Testis (tissue), 5 donors: ENCODE measurements at places on chromosomes 16 and 17.

- DNase-seq: no peak
Observed at GRCh38 chr16:75481475-75481874, 13.8 kb downstream of the CHST6 start.

- DNase-seq: no peak
Observed at GRCh38 chr16:85194307-85195270, 82.3 kb upstream of the CIBAR2 start.

DNA sequence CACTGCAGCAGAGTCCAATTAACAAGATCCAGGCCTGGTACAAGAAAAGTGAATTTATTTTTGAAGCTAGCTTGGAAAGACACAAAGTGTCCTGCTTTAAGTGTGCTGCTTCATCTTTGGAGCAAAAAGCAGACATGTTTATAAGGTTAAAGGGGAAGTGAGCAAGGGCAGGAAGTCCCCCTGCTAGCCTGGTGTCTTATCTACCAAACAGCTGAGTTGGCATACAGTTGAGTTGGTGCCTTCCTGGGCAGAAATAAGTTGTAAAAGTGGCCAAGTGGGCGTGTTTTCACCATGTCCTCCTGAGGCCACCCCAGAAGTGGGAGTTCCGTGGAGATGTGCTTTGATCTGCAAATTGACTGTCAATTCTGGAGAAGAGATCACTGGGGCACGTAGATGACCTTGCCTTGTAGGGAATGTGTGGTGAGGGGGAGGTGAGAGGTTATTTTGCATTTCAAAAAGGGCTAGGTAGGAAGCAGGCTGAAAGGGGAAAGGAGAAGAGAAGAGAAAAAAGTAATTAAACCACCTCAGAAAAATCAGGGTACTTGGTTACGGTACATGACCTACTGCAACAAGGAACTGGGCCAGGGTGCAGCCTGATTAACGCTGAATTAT, 38.3 kb upstream of the HSBP1 start:
- no peak for DNase-seq

GRCh38 chr17:56597495-56597990, 4.0 kb downstream of the NOG start:
- DNase-seq: no peak

GRCh38 chr16:70429888-70430666, 8.8 kb downstream of the ST3GAL2 start:
- DNase-seq: no peak

DNA sequence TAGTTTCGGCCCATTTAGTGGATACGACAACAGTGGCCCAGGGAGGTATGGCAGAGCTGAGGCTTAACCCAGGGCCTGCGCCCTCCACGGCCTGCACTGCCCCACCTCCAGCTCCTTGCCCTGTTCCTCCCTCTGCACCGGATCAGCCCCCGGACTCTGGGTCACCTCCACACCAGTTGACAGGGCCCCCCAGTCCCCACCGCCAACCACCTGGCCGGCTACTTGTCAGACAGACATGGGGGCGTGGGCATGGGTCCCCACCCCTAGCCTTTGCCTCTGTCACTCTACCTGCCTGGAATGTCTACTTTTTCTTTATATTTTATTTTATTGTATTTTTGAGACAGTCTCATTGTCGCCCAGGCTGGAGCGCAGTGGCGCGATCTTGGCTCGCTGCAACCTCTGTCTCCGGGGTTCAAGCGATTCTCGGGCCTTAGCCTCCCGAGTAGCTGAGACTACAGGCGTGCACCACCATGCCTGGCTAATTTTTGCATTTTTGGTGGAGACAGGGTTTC, 3.0 kb upstream of the ACTG1 start:
- no peak for DNase-seq

DNA sequence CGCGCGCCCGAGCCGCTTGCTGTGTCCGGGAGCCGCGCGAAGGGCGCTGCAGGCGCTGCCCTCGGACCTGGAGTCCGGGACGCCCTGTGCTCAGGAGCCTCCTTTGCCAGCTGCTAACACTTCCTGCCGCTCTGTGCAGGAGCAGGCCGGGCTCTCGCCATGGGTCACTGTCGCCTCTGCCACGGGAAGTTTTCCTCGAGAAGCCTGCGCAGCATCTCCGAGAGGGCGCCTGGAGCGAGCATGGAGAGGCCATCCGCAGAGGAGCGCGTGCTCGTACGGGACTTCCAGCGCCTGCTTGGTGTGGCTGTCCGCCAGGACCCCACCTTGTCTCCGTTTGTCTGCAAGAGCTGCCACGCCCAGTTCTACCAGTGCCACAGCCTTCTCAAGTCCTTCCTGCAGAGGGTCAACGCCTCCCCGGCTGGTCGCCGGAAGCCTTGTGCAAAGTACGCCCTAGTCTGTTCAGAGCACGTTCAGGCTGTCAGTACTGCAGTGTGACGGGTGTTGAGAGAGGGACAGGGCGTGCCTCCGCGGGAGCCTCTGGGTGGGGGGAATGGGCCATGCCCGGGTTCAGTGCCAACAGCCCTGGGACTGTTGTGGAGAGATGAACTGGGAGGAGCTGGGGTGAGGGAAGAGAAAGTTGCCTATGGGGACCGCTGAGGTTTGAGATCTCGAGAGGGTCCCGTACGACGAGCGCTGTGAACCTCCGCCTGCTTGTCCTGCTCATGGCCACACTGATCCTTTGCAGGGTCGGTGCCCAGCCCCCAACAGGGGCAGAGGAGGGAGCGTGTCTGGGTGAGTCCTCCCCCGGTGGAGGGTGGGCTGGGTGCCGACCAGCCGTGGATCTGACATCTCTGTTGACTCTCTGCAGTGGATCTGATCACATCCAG, 1.3 kb downstream of the ZNF276 start:
- DNase-seq: peak; percentile 58

DNA sequence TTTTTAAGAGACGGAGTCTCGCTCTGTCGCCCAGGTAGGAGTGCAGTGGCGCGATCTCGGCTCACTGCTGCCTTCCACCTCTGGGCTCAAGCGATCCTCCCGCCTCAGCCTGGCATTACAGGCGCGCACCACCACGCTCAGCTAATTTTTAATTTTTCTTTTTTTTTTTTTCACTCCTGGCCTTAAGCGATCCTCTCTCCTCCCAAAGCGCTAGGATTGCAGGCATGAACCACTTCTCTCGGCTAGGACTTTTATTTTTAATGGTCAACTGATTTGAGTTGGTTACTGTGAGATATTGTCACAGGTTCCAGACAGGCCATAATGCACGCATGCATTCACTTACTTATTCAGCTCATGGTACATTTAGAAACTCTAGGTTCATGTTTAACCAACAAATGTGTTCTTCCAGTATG, 888 bp downstream of the PIGW start:
- no peak for DNase-seq

DNA sequence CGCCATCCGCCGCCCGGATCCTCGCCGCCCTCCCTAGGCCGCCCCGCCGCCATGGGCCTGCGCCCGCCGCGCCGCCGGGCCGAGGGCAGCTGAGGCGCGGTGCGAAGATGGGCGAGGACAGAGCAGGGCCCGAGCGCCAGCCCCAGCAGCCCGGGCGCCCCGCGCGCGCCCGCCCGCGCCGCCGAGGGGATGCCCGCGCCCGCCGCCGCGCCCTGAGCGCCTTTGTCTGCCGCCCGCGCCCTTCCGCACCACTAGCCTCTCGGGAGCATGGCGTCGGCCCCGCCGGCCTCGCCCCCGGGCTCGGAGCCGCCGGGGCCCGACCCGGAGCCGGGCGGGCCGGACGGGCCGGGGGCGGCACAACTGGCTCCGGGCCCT, 278 bp downstream of the RAB11FIP3 start:
- no peak for DNase-seq

DNA sequence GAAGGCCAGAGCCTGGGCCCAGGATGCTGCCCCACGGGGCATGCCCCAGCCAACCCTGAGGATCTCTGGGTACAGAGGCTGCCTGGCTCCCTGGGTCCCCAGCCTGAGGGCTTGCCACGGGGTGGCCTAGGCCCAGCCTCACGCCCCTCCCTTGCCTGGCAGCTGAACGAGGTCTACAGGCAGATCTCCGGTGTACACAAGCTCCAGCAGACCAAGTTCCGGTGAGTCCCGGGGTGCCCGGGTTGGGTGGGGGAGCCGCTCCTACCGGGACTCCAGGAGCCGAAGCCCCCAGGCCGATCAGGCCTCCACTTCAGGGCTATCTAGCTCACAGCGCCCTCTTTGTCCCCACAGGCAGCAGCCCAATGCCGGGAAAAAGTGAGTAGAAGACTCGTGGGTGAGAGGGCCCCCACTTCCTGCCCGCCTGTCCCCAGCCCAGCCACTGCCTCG, 19.4 kb downstream of the ITGB4 start:
- no peak for DNase-seq
